Dermis microvascular lymphatic vessel endothelial cell (primary cell): ENCODE measurements at places on chromosomes 6 and 20. TPM values are rescaled to one million over a fixed set of nuclear protein-coding genes. Genes with fewer than 3 reads are reported as not detected.

DNA sequence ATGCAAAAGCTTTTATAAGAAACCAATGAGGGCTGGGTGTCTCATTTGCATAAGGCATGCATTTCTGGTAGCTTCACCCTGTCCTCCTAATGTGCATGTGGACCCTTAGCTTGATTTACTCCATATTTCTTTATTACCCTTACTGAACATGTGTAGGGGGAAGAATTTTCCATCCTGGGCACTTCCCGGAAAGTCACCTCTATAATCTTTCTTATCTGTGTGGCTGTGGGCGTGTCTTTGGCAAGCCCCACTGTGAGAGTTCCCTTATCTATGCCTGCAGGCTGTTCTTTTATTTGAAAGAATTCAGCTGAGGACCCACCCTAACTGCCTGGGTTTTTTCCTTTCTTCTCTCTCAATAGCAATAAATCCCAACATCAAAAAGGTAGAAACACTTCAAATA lies 627.8 kb downstream of the DOK5 start:
- no peak for DNase-seq

DNA sequence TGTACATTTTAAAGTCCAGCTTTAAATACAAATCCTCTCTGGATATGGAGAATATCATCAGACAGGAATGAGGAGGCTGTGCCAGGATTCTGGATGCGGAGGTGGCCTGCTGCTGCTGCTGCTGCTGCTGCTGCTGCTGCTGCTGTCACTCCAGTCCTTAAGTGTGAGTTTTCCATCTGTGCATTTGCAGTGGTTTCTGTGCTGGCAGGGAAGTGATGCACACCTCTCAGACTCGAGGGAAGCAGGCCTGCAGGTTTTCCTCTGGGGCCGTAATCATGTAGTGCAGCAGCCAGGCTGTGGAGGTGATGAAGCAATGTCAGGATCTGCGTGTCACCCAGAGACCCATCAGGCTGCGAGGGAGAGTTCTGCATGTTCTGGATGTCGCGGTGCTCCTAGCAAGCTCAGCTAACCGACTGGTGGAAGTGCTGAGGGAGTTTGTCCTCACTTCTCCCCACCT lies 32.0 kb downstream of the CFAP61 start:
- no peak for DNase-seq

GRCh38 chr20:16052456-16052855 lies 520.8 kb downstream of the KIF16B start:
- DNase-seq, result no peak

GRCh38 chr6:137804637-137805036 lies 62.4 kb upstream of the TNFAIP3 start:
- peak; percentile 21 for DNase-seq

GRCh38 chr6:336159-337114 lies 44.1 kb downstream of the DUSP22 start:
- DNase-seq, result no peak

SMLR1 gene
- total RNA-seq, result not detected in 2 replicates

- DNase-seq, result no peak
Measured at GRCh38 chr20:45174434-45175364, at the start of gene PI3. Gene PI3, plus strand, starts transcription at chr20:45174902. Its CDS starts 21 bp downstream, at chr20:45174923.

DNA sequence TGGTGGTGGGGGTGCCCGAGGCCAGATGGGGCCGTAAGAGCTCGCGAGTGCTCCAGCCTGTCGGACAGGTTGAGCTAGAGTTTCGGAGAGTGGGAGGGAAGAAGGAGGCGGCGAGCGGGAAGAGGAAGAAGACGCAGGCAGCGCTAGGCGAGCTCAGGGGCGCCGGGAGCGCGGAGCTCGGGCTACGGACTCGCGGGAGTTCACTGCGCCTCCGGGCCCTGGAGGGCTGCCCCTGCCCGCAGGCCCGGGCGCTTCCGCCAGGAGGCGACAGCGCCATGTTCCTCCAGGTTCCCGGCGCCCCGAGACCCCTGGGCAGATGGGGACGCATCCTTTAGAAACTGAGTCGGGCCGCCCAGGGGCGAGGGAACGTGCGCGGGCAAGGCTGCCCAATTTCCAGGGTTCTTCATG lies 984 bp downstream of the TFAP2C start:
- DNase-seq, result no peak
